ENCODE measurements at places on chromosomes 2 and 18.

DNA sequence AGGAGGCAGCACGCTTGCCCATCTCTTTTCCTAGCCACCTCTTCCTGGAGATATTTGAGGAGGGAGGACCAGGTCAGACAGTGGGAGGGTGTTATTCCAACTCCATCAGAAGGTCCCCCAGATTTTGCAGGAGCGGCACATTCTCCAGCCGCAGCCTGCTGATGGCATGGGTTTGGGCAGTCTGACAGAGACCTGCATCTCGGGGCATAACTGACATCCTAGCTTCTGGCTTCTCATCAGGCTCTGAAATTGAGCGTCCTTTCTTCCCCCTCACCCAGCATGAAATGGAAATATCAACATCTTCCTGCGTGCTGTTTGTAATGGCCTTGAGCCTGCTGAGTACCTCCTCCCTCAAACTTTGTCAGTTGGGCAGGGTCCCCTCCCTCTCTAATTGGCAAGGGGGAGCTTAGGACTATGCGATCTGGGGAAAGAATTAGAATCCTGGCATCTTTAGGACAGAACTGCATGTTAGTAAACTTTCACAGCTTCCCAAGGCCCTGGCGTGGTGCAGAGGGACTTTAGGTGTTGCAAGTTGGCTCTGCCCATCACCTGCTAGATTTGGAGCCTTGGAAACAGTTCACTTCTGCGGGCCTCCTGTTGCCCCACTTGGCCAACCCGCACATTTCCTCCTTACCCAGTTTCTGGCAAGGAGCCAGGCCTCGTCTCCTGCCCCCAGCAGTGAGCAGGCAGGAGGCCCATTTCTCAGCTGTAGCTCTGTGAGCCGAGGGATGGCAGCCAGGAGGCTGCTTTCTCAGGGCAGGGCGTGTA lies 2.2 kb downstream of the ITM2C start:
- peak; percentile 52 for DNase-seq

- DNase-seq, result peak; percentile 34
Measured at GRCh38 chr2:189751080-189751658, 11.4 kb downstream of the OSGEPL1 start.

- DNase-seq, result no peak
Measured at GRCh38 chr2:144517866-144518747, 1.8 kb downstream of the ZEB2 start.

DNA sequence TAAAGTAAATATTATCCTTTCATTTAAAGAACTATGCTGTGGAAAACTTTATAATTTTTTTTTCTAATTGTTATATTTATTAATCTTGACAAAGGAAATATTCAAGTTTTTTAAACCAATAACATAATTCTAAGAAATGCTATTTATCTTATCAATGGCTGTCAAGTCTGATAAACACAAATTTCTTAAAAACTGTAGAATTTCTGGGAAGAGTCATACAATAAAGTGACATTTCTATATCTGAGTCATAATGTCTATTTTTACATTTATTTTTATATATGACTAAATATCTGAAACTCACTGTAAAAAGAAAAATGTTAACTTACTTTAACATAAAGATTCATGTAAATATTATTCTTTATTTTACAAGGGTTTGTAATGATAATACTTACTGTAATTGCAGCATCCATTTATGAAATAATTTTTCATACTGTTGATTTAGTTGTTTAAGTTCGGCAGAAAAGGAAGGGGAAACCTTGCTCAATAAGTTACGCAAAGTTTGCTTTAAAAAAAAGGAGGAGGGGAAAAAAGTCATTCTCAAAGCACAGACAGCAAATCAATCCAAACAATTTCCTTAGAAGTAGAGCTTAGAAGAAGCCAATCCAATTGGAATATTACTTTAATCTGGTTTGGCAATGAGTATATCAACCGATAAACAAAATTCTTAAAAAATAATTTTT lies 32.4 kb downstream of the ORC2 start:
- no peak for DNase-seq

GRCh38 chr2:176583607-176584006 lies 314.4 kb downstream of the MTX2 start:
- DNase-seq, result peak; percentile 76

- no peak for DNase-seq
Measured at GRCh38 chr2:142217804-142218203, 87.0 kb upstream of the LRP1B start.

DNA sequence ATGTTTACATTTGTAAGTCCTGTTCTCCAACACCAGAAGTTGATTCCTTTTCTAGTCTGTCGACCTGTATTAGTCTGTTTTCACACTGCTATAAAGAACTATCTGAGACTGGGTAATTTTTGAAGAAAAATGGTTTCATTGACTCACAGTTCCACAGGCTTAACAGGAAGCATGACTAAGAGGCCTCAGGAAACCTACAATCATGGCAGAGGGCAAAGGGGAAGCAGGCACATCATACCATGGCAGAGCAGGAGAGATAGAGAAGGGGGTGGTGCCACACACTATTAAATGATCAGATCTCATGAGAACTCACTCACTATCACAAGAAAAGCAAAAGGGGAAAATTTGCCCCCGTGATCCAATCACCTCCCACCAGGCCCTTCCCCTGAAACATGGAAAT lies 112.8 kb upstream of the MAP3K20 start:
- peak; percentile 67 for DNase-seq

- no peak for DNase-seq
Measured at GRCh38 chr2:126635736-126636135, 20.2 kb upstream of the GYPC start.

DNA sequence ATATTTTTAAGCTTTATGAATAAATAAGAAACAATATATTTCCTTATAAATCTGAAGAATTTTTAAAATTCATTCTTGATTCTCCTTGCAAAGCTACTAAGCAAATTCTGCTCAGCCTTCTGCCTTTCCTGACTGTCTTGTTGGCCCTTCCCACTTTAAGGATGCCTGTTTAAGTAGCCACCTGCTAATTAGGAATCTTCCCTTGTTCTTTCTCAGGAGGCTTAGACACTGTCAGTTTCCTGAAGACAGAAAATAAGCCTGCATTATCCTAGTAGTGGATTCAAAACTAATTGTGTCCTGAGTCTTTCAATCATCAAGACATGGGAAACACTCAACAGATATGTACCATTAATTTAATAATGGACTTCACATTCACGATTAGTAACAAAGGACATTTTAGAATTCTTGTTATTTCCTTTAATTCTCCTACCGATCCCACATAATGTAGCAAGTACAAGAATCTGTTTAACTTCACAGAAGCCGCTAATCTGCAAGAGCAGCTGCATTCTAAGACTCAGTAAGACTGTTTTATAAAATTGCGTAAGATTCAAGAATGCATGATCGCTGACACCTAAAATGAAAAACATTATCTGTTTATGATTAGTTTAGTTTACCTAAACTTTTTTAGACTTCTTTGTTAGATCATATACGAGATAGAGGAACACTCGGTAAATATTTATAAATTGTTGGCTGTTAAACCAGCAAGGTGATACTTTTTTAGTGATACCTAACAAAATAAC lies 445.4 kb upstream of the DSEL start:
- DNase-seq, result no peak

DNA sequence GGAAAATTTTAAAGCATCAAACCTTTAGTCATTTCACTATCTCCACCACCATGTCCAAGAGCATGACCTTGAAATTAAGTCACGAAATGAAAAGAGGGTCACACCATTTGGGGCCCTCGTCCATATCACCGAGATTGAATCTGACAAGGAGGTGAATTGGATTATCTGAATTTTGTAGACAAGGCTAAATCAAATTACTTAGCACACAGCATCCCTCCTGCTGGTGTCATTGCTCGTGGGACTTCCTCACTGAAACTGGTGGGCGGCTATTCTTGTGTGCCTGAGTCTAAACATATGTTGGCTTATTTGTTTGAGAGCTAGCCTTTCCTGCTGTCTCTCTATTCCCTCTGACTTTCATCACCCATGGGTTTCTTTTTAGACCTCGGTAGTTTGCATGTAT lies 64.6 kb upstream of the CNGA3 start:
- no peak for DNase-seq

- no peak for DNase-seq
Measured at GRCh38 chr2:147600223-147600622, 244.6 kb upstream of the ACVR2A start.

GRCh38 chr18:35458677-35459441 lies 38.9 kb downstream of the INO80C start:
- peak; percentile 53 for DNase-seq

DNA sequence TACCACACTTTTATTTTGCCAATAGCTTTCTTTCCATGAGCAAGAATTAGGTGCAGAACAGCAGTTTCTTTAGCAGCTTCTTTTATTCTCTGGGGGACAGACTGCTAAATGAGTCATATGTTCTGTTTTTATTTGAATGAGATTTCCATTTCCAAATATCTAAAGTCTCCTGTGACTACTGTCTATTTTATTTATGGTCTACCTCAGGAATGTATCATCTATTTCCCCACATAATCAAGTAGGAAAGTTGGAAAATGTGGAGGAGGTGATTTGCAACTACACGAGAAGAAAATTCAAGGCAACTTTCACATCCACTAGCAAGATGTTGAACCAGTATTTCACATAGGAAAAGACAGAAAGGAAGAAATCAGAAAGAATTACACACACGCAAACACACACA lies 139.9 kb upstream of the MEX3C start:
- peak; percentile 58 for DNase-seq

- no peak for DNase-seq
Measured at GRCh38 chr2:233233618-233234230, 17.7 kb upstream of the ATG16L1 start.

GRCh38 chr2:164877169-164877568 lies 35.5 kb upstream of the COBLL1 start:
- no peak for DNase-seq

GRCh38 chr2:183995632-183996031 lies 602.7 kb upstream of the ZNF804A start:
- DNase-seq, result peak; percentile 3

DNA sequence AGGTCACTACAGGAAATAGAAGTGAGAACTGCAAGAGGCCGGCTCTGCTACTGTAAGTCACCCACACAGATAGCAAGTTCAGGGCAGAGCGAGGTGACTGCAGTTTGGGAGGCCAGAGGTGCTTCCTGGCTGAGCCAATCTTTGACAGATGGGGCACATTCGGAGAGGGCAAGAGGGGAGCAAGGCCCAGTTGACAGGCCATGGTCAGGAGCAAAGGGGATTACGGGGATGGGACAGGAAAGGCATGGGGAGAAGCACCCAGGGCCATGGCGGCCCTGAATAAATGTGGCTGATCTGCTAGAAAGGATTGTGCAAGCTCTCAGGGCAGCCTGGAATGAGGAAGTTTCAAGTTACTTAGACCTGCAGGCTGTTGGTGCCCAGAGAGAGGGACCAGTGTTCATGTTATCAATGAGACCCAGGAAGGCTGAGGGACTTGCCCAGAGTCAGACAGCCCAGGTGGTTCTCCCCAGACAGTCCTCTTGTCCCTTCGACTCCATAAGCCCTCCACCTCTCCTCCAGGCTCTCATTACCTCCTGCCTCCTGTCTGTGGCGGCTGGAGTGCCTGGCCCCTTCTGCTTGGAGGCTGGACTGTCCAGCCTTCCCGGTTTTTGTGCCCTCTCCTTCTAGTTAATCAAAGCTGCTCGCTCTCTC lies 123.3 kb downstream of the CTIF start:
- peak; percentile 66 for DNase-seq

DNA sequence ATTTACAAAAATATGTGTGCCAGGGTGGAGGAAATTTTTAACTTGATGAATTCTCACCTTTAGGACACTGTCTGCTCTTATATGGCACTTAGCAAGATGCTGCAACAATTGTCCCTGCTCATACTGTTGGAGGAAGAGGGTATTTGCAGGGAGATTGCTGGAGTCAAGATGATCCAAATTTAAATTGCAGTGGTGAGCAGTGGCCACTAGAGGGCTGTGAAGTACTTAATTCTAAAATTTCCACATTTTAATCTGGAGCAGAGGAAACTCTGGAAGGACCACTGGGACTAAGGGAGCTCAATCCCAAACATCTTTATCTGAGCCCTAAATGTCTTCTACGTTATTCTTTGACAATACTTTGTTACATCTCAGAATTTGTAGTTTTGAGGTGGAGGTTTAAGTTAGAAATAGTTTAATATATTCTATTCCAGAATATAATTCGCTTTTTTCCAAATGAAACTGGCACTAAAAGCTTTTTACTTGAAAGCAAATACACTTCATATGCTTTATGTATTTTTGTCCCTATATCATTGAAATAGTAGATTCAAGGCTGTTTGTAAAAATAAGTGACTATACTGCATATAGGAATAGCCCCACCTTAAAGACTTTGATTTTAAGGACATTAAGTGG lies 33.0 kb upstream of the PTH2R start:
- peak; percentile 48 for DNase-seq

GRCh38 chr2:17043173-17043572 lies 377.5 kb upstream of the CYRIA start:
- peak; percentile 56 for DNase-seq

DNA sequence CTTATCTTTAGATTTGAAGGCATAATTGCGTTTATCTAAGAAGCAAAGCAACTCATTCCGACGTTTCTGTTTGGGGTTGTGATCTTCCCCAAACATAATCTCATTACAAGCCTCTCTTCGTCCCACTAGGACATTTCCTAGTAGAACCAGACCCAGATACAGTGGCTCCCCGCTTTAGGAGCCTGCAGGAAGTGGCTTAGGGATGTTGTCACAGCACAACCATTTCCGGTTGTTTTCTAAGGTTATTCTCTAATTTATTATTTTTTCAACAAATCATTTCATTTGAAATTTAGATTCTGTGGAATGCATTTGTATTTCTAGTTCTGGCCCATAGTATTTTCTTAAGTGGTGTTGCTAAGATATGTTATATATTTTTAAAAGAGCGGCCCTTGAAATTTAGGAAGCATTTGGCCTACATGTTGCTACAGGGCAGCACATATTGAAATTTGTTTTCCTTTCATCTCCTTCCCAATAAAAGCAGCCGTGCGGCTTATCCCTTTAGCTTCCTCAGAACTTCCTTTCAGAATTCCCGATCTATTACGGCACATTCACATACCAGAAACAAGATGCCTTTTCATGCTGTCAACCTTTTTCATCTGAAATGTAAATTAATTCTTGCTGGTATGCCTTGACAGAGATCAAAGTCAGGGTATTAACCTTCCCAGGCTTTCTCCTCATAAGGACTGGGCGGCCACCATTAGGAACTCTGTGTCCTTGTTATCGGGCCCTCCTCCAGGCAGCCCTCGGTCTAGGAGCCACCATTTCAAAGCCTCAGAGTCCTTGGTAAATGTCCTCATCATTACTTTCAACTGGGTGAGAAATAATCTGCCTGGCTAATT lies 210.9 kb upstream of the SP5 start:
- peak; percentile 55 for DNase-seq

GRCh38 chr18:75343389-75343788 lies 84.1 kb downstream of the SMIM21 start:
- no peak for DNase-seq

GRCh38 chr18:31973929-31974546 lies 31.1 kb upstream of the TRAPPC8 start:
- no peak for DNase-seq
